ENCODE measurements at places on chromosomes 5 and 9. TPM values are rescaled to one million over a fixed set of nuclear protein-coding genes. Genes with fewer than 3 reads are reported as not detected.

DNA sequence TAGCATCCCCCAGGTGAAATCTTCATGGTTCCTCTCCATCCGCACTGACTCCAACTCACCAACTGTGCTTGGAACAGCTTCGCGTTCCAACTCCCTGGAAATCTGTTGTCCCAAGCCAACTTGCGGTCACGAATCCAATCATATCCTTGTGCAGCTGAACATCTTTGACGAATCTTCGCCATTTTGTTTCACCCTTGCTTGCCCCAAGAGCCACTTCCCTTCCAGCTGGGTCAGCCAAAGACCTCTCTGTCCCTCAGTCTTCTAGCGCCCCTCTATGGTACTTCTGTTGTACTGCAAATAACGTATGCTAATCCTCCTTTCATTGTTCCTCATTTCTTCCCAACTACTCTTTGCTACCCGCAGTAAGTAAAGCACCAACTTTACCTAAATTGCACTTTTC is 61.0 kb upstream of the TARS1 start:
- DNase-seq = no peak

DNA sequence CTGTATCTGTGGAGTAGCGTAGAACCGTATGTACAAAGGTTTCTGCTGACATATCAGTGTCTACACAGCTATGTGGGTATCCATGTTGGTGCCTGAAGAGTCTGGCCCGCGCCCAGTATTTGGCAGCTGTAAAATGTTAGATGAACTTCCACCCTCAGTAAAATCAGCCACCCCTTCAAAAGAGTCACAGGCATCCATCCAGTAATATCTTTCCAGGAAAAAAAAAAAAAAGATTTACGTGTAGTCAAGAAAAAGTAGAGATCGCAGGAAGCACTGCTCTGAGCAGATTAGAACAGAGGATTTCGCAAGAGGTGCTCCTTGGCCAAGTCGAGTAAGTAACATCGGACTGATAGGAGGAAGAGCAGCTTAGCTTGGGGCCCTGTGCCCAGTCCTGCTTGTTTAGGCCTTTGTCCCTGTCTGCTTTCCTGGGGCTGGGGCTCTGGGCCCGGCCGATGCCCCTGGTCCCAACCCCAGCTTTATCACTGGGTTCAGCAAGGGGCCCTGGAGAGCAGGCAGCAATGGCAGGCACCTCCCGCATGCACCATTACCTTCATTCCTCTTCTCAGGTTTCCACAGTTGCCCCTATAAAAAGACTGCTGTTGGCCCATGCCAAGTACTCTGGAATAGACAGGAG is 21.2 kb downstream of the DAPK1 start:
- DNase-seq = no peak

GRCh38 chr5:129724222-129724621 is 23.7 kb upstream of the MINAR2 start:
- DNase-seq = no peak

- DNase-seq = no peak
Observed at GRCh38 chr5:98454904-98455303, 318.6 kb upstream of the RGMB start.

- DNase-seq = no peak
Observed at GRCh38 chr5:118405650-118406061, 582.7 kb downstream of the DTWD2 start.

- DNase-seq = no peak
Observed at GRCh38 chr5:136006761-136007251, 22.0 kb upstream of the TGFBI start.

GRCh38 chr9:134704498-134704897 is 62.9 kb downstream of the COL5A1 start:
- DNase-seq = no peak

Gene NR6A1
- total RNA-seq = 0.76 TPM

Gene PFN3
- total RNA-seq = not detected

Gene ARSI
- total RNA-seq = not detected

All from activated CD4-positive, alpha-beta memory T cell treated with anti-CD3 and anti-CD28 coated beads, Interleukin-2, amount 10 ng/mL, durations not matched to agents 7 days and 5 days (primary cell).